ENCODE measurements at places on chromosomes 11 and 22.

- no peak for DNase-seq
Observed at GRCh38 chr22:32119568-32120235, 39.4 kb downstream of the C22orf42 start.

- DNase-seq, result no peak
Observed at GRCh38 chr11:37605229-37605628, 1007.2 kb upstream of the RAG2 start.

GRCh38 chr11:9570313-9571025 is 3.0 kb upstream of the WEE1 start:
- no peak for DNase-seq

- DNase-seq, result no peak
Observed at GRCh38 chr11:3613998-3614741, 27.6 kb downstream of the ART5 start.

GRCh38 chr11:131749101-131749500 is 378.7 kb downstream of the NTM start:
- DNase-seq, result peak; percentile 89

All from osteoblast (primary cell).